ENCODE measurements at places on chromosomes 1 and 21. TPM values are rescaled to one million over a fixed set of nuclear protein-coding genes. Genes with fewer than 3 reads are reported as not detected.

Gene FCMR
- 38.9 TPM for total RNA-seq

DNA sequence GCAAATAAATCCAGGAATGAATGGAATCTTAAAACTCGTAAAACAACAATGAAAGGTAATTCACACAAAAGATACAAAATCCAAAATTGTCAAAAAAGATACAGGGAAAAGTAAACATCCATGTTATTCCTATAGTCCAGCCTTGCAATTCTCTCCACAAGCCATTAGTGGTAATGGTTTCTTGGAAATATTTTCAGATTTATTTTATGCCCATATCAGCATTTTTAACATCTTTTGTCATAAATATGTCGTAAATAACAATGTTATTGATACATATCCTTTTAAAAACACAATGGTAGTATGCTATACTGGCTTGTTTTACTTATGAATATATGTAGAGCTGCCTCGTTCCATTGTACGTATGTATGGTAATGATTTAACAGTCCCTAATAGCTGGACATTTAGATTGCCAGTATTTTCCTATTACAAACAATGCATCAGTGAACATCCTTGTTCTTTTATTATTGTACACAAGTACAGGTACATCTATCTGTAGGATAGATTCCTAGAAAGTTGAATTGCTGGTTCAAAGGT lies 30.6 kb downstream of the DNTTIP2 start:
- no peak for DNase-seq

DNA sequence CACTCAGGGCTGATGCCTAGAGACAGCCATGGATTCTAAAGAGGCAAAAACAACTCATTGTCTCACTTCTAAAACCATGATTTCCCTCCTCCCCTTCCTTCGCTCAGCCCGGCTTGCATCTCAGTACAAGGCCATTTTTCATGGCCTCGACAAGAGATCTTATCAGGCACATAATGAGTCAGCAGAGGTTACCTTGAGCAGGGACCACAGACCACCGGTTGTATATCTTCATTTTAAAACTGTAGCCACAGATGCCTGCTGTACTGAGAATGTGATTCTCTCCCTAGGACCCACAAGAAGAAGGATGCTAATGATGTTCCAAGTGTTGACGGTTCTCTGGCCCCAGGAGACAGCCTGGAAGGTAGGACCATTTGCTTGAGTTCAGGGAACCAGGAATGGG lies 331.9 kb downstream of the AJAP1 start:
- no peak for DNase-seq

DNA sequence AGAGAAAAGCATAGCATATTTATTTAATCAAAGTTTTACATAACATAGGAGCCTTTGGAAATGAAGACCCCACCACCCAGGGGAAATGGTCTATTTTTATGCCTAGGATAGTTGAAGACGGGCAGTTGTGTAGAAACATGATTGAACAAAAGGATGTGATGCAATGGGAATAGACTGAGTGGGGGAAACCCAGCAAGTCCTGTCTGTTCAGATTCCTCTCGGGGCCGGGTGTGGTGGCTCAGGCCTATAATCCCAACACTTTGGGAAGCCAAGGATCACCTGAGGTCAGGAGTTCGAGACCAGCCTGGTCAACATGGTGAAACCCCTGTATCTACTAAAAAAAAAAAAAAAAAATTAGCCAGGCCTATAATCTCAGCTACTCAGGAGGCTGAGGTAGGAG lies 298.3 kb downstream of the MATN1 start:
- DNase-seq = no peak

Gene GBP4
- 14.8 TPM for total RNA-seq

DNA sequence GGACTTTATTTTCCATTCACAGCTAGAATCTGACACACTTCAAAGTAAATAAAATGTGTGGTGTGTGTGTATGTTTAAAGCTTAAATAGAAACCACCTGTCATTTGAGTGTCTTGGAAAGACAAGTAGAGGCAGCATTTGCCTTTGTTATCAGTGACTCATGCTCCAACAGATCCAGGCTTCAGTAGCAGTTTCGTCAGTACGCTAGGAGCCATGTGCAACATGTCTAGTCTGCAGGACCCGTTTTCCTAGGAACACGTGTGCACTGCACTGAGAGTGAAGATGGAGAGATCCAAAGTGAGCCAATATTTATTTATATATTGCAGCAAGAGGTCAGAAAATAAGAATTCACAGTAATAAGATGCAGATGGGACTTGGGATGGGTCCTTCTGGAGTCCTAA lies 41.8 kb downstream of the SGIP1 start:
- no peak for DNase-seq

- peak; percentile 92 for DNase-seq
Measured at GRCh38 chr1:36285443-36286101, 20.6 kb upstream of the SH3D21 start.

Gene EPHX1
- total RNA-seq = 9.3 TPM

DNA sequence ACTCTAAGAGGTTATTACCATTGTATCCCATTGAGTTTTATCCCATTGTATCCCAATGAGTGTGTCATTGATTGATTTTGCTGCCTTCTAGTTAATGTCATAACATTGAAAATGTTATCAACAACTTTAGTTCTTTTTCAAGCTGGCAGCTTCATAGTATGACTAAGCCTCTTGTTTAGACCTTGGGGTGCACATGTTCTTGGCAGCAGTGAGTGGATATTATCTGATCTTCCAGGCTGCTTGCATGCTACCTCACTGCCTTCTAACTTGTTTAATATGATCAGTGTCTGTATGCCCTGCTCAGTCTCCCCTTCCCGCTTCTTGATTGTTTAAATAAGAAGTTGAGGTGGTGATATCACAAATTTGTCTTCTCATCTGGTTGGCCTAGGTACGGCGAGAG lies 24.6 kb downstream of the NTPCR start:
- DNase-seq = no peak
